ENCODE measurements at places on chromosomes 2 and 18.
A peak's percentile ranks its signal among the peaks of the same experiment; 100 is the strongest.

DNA sequence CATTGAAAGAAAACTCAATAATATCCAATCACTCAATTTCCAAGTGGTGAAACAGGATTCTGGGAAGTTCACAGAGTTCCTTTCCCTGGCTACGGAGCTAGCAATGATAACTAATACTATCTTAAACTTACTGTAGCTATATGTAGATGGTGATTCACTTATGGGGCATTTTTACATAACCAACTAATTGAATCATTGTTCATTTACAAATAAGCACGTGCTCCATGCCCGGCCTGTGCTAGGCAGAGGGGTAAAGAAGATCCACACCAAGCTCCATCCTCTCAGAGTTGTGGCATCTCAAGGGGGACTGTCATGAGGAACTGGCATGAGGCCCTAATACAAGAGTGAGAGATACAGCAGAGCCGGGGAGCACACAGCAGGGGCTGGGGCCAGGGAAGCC is 176.3 kb downstream of the ANKRD30B start:
- H3K36me3 ChIP-seq = no peaks in the 10 kb centered on the region
- no peaks in the 10 kb centered on the region for H3K27me3 ChIP-seq
- H3K27ac ChIP-seq = no peak overlapping the region
- no peak for DNase-seq
- H3K4me1 ChIP-seq = peaks cover 3% of the 10 kb centered on the region

GRCh38 chr2:211391189-211391567 is 834.8 kb downstream of the CPS1 start:
- no peaks in the 10 kb centered on the region for H3K4me1 ChIP-seq
- no peaks in the 10 kb centered on the region for H3K27me3 ChIP-seq
- no peaks in the 10 kb centered on the region for H3K36me3 ChIP-seq

DNA sequence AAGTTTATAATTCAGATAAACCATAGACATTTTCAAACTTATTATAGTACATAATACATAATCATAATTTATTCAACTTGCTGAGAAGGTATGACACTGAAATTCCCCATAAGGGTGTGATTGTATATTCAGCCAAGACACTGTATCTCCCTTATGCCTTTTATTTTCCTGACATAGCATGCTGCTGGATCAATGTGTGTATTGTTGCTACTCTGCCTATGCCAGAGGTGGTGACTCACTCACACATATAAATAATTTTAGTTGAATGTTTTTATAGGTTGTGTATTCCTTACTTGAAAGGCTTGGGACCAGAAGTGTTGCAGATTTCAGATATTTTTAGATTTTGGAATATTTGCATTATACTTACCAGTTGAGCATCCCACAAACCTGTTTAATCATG is 86.8 kb downstream of the VRK2 start:
- no peaks in the 10 kb centered on the region for H3K27me3 ChIP-seq
- no peaks in the 10 kb centered on the region for H3K4me1 ChIP-seq
- H3K27ac ChIP-seq = no peak overlapping the region
- peaks cover 4% of the 10 kb centered on the region for H3K36me3 ChIP-seq

DNA sequence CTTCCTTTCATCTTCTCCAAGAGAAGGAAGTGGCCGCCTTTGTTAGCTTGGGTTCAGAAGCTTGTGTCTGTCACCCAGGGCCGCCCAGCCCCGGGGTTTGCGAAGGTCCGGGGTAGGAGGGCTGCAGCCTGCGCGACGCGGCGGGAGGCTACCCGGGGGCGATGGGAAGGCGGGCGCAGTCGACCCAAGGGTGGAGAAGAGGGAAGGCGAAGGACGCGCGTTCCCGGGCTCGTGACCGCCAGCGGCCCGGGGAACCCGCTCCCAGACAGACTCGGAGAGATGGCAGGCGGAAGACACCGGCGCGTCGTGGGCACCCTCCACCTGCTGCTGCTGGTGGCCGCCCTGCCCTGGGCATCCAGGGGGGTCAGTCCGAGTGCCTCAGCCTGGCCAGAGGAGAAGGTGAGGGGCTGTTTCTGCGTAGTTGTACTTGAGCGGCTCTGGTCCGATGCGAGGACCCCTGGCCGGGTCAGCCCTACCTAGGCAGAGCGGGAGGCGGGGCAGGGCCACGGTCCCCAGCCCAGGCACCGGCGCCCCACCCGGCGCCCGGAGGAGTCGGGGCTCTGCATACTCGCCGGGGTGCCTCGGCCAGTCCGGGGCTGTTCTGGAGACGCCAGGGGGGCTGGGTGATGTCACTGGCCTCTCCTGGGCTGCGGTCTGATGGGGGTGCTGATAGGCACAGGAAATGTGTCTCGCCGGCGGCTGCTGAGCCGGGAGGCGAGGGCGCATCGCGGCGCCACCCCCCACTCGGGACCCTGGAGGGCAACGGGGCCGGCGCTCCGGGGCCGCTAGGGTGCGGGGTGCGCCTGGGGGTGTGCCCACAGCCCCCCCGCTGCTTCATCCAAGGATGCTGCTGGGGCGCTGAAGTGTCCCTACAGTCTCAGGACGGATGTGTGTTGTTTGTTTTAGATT is at the start of gene QPCT:
QPCT (plus strand) TSS at position 178 of the 909 bp plus-strand sequence; CDS start at position 280, 102 bp downstream.
- peaks cover 14% of the 10 kb centered on the region for H3K4me1 ChIP-seq
- H3K36me3 ChIP-seq = no peaks in the 10 kb centered on the region
- peak within 1 kb of the TSS; percentile 73 for H3K4me3 ChIP-seq
- DNase-seq = peak; percentile 54

DNA sequence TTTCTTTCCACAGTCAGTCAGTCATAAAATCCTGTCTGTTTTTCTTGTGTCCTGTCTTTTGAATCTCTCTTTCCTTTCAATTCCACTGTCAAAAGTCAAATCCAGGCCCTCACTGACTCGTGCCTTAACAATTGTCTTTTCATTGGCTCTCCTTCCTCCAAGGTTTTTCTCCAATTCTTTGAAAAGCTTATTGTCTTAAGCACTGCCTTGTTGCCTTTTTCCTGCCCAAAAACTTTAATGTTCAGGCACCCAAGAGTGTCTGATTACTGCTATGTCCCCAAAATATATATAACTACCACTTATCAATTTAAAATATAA is 13.9 kb upstream of the SULT1C4 start:
- no peak overlapping the region for H3K4me3 ChIP-seq
- peaks cover 4% of the 10 kb centered on the region for H3K27me3 ChIP-seq
- no peaks in the 10 kb centered on the region for H3K36me3 ChIP-seq
